ENCODE measurements at places on chromosomes 12 and 14. TPM values are rescaled to one million over a fixed set of nuclear protein-coding genes. Genes with fewer than 3 reads are reported as not detected.

Gene TAS2R13
- 1.0 TPM for total RNA-seq

Gene INHBC
- total RNA-seq: not detected

Gene PTPRQ
- total RNA-seq: 0.38 TPM

Gene GNG2
- 7.0 TPM for total RNA-seq

Gene DAO
- not detected for total RNA-seq

Gene SRGAP1
- 5.9 TPM for total RNA-seq

Gene POTEG
- total RNA-seq: not detected

Gene CELA1
- total RNA-seq: not detected

Gene ZBTB1
- 25.4 TPM for total RNA-seq

Gene EXOC3L4
- 0.46 TPM for total RNA-seq

Gene TTC6
- total RNA-seq: 0.13 TPM

Gene LAG3
- total RNA-seq: 0.57 TPM

Gene RIMBP2
- not detected for total RNA-seq

Gene COCH
- total RNA-seq: 0.97 TPM

Gene PNN
- 30.0 TPM for total RNA-seq

Gene HOXC5
- not detected for total RNA-seq

Gene RND1
- total RNA-seq: 0.62 TPM

All from cardiac septum (tissue), 1 donor.